ENCODE measurements at places on chromosomes 5 and 9.

DNA sequence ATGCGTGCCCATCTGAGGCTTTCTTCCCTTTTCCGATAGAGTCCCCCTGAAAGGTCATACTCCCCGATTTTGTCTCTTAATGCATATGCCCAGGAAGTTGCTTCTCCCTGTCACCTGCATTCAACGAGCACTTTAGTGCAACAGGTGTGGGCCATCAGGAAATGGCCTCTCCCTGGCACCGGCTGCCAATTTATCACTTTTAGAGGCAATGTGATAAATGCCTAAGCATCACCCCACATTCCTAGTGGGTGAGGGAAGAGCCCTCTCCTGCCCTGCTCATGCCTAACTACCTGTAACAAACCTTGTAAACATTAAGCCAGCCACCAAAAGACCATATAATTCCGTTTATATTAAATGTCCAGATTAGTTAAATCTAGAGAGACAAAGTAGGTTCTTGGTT is 1.1 kb upstream of the SNAPC3 start:
- no peak for DNase-seq

DNA sequence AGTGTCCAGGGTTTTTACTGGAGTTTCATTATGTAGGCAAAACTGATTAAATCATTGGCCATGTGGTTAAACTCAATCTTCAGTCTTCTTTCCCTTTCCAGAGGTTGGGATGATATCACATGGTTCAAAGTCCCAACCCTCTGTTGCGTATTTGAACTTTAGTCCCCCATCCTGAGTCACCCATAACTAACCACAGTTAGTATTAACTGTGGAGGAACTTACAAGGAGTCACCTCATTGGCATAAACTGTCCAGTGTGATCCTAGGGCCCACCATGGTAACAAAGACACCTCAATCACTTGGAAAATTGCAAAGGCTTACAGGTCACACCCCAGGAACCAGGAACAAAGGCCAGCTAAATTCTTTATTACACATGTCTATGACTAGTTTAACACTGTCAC is 188.5 kb downstream of the COX7C start:
- no peak for DNase-seq

DNA sequence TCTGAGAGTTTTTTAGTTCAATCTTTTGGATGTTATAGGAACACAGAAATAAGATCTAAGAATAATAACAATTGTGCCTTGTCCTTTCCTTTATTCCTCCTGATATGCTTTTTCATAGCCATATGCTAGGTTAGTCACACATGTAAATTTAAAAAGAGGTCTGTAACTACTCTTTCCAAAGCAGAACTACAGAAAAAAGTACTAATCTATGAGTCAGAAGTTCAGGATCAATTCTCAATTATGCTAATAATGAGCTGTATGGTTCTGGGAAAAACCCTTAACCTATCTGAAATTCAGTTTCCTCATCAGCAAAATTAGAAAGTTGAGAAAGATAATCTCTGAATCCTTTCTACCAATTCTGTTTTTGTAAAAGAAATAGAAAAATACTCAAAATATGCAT is 44.4 kb downstream of the ANKRD31 start:
- DNase-seq: no peak

- DNase-seq: peak; percentile 22
These were observed 79.8 kb upstream of the MELK start for GRCh38 chr9:36492865-36493264.

DNA sequence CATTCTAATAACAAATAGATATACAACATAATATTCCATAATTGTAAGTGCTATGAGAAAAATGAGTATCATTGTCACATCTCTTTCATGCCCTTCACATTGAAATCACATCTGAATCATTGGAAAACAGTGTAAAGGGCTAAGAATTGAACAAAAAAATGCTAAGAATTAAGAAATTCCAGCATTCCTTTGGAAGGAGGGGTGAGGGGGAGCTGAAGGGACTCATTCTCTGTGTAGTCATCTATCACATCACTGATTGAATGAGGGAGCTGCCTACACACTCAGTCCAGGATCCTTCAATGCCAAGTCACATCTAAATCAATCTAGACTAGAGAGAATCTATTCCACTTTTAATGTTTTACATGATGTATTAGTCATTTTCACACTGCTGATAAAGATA is 286.6 kb downstream of the DTWD2 start:
- DNase-seq: no peak
